ENCODE measurements at places on chromosomes 7 and 10.

DNA sequence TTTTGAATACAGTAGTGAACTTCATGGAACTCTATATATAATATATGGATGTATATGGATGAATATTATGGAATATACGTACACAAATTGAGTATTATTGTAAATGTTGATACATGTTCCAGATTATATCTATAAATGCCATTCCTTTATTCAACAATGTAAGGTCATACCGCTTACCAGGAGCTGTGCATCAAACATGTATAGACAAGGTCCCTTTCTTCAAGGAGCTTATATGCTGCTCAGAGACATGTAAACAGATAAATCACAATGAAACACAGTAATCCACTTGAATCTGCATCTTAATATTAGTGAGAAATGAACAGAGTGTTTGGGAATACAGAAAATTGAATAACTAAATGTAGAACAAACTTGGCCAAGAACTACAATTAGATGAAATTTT, 898 bp upstream of the SEM1 start:
- no peak for ATAC-seq

- no peak for ATAC-seq
Measured at GRCh38 chr7:82998436-82998835, 164.2 kb downstream of the PCLO start.

GRCh38 chr7:97015756-97016380, 8.8 kb downstream of the DLX5 start:
- ATAC-seq, result no peak

- ATAC-seq, result no peak
Measured at GRCh38 chr10:113309791-113310190, 243.1 kb upstream of the HABP2 start.

GRCh38 chr7:68688416-68689086, 909.7 kb upstream of the AUTS2 start:
- no peak for ATAC-seq

GRCh38 chr7:75740846-75741497, 2.2 kb upstream of the HIP1 start:
- no peak for ATAC-seq

DNA sequence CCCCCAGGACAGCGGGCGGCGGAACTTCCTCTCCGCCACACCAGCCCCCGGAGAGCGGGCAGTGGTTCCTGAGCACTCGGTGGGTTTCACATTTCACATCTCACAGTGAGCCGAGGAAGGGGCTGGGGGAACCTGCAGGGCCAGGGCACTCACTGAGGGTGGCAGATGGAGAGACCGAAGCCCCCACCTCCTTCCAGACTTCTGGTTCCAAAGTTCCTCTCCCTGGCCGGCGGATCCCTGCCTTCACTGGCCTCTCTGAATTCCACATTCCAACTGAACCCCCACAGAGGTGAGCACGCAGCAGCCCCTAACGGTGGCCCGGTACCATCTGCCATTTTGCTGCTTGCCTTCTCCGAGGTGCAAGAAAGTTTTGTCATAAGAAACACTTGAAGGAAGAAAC, 461.0 kb downstream of the PTPRN2 start:
- ATAC-seq, result no peak

GRCh38 chr7:102122026-102122425, 164.6 kb upstream of the SH2B2 start:
- ATAC-seq, result no peak

GRCh38 chr7:87935384-87935706, 1.3 kb downstream of the ADAM22 start:
- ATAC-seq, result no peak

GRCh38 chr10:48913674-48914073, 26.0 kb downstream of the LRRC18 start:
- ATAC-seq, result no peak

DNA sequence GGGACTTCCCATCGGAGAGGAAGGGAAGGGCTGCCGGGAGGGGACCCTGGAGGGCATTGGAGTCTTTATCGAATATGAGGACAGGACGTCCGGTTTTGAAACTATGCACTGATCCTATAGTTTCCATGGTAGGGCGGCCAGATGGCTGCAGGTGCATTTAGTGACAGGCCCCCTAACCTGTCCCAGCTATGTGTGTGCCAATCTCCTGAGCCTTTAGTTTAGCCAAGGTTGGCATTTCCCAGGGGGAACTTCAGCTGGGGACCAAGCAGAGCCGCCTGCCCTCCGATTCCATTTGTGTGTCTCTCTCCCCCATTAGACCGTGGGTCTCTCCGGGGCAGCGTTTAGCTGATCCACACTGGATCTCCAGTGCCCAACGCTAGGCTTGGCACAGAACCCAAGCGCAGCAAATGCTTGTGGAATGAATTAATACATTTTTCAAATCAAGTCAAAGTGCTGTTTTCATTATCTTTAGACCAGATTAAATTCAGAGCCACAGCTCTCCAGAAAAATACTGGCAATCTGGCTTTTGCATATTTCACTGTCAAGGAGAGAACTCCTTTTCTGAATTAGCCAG, 19.9 kb downstream of the TMEM270 start:
- ATAC-seq, result no peak

DNA sequence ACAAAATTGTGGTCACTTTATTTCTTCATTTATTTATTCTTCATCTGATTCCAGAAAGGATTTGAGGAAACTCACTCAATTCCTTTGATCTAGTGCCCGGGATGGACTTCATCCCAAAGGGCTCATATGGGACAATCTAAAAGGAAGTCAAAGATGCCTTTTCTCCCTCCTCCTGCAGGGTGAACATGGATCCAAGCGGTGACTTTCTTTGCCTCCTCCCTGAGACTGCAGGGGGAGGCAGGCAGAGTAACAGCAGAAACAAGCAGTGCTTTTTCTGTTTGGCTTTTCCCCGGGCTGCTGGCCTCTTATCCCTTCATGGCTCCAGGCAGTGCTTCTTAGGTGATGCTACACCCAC, 10.0 kb upstream of the DNMBP start:
- ATAC-seq, result no peak

GRCh38 chr10:23530079-23530478, 91.2 kb downstream of the OTUD1 start:
- no peak for ATAC-seq

DNA sequence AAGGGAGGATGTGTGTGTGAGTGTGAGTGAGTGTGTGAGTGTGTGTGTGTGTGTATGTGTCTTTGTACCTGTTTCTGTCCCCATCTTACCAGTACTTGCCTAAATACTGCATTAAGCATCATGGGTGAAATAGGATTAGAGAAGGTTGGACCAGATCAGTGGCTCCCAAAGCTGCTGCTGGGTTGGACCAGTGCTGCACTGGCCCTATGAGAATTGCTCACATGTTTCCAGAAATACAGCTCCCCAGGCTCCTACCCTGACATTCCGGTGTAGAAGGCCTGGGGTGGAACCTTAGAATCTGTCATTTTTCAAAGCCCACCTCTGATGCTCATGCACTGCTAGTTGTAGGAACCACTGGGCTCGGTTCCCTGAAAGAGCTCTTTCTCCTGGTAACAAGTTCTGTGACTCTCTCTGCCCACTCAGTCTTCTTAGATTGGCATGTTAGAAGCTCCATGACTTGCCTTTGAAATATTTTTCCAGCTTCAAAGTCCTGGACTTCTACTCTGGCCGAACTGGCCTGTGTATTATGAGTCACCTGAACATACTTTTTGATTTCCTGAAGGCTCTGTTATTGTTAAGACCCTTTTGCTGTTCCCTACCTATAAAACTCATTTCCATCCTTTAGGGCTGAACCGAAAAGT, 224.7 kb downstream of the CUX1 start:
- ATAC-seq, result no peak

- ATAC-seq, result peak; percentile 16
Measured at GRCh38 chr10:48890888-48891850, 48.5 kb downstream of the LRRC18 start.

GRCh38 chr10:95767884-95768556, 12.1 kb downstream of the ENTPD1 start:
- ATAC-seq, result peak; percentile 60

- no peak for ATAC-seq
Measured at GRCh38 chr7:107815254-107815882, 12.3 kb upstream of the SLC26A3 start.

DNA sequence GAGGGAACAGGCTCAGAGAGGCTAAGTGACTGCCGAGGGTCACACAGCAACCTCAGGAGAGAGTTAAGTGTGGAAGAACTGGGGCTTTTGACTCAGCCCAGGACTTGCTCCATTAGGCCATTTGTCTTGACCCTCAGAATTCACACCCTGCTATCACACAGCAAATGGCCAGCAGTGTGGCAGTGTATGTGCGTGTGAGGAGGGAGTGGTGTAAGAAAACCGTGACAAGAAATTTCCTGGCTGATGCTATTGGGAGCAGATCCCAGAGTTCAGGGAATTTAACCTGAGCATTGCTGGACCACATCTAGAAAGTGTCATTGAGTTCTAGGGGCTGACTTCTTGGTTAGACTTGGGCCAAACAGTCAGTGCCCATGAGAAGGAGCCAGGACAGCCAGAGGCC, 18.4 kb downstream of the VWA2 start:
- ATAC-seq, result no peak

GRCh38 chr10:94103801-94104221, 110.1 kb downstream of the PLCE1 start:
- ATAC-seq, result no peak

DNA sequence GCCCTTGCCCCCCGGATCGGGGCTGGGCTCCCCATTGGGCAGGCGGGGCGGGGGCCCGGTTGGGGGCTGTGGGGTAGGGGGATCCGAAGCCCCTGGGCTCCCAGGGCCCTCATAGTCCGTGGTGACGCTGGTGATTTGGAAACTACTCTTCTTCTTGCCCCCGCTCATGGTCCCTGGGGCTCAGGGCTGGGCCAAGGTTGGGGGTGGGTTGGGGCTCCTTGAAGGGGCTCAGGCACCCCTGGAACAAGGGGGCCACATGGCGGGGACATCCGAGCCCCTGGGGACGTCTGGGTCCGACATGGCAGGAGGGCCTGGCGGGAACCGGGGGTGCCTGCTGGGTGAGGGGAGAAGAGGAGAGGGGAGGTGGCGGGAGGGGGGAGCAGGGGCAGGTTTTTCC, 1.1 kb downstream of the TSC22D4 start:
- no peak for ATAC-seq

DNA sequence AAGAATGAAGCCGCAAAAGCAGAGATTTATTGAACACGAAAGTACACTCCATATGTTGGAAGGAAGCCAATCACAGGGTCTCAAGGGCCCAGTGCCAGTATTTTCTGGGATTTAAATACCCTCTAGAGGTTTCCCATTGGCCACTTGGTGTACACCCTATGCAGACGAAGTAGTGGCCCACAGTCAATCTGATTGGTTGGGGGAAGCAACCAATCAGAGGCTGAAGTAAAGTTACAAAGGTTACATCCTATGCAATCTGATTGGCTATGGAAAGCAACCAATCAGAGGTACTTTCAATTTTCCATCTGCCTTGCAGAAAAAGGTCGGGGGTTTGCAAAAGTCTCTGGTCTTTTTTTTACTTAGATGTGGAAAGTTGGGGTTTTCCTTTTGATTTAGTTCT, 481.3 kb upstream of the NRP1 start:
- no peak for ATAC-seq

DNA sequence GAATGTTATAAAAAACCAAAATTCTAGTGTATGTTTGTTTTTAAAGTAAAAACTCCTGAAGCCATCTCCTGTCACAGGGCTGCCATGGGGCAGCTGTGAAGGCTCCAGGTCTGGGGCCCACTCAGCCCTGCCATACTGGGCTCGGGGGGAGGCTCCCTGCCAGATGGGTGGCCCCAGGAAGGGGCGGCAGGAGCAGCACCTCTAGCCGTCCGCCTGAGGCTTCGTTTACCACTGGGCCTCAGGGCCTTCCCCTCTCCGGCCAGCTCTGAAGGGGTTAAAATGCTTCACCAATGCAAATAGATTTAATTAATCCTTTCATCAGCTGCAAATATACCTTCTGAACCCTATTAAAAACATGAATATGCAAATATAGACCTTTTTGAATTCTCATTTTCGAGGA, 139.0 kb downstream of the ELFN1 start:
- no peak for ATAC-seq

DNA sequence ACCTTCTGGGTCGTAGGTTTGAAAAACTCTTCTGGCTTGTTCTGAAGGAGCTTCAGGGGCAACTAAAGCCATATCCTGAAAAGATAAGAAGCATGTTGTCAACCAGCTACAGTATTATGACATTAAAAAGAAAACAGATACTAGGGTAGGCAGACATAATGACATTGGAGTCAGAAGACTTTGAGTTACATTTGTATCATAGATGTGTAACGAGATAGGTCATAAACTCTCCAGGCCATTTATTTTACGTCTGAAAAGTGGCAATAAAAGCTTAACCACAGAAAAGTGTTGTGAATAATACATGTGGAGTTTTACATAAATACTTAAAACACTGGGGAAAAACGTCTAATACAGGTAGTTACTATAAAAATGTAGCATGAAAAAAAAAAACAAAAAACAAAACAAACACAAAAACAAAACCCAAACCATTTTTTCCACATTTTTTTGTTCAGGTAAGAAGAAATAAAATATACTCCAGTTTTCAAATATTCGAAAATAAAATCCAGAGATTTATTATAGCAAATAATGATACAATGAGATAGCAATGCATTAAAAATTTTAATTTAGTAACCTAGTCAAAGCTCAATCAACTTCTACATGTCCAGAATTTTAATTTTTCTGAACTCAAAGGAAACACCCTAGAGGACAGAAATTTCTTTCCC, 64.1 kb downstream of the MINDY3 start:
- no peak for ATAC-seq

DNA sequence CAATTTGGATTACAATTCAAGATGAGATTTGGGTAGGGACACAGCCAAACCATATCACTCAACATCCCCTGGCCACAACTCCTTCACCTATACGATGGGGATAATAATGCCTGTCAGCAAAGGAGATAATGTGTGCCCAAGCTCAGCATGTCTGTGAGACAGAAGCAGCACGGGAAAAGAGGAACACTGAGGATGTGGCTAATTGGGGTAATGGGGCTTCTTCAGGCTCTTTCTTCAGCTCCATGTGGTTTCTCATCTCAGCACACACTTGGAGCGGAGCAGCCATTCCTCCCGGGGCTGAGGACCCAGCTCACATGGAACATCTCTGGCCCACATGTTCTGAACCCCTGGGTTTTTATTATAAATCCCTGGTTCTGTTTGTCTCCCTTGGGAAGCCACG, 136.0 kb upstream of the NAMPT start:
- ATAC-seq, result no peak

DNA sequence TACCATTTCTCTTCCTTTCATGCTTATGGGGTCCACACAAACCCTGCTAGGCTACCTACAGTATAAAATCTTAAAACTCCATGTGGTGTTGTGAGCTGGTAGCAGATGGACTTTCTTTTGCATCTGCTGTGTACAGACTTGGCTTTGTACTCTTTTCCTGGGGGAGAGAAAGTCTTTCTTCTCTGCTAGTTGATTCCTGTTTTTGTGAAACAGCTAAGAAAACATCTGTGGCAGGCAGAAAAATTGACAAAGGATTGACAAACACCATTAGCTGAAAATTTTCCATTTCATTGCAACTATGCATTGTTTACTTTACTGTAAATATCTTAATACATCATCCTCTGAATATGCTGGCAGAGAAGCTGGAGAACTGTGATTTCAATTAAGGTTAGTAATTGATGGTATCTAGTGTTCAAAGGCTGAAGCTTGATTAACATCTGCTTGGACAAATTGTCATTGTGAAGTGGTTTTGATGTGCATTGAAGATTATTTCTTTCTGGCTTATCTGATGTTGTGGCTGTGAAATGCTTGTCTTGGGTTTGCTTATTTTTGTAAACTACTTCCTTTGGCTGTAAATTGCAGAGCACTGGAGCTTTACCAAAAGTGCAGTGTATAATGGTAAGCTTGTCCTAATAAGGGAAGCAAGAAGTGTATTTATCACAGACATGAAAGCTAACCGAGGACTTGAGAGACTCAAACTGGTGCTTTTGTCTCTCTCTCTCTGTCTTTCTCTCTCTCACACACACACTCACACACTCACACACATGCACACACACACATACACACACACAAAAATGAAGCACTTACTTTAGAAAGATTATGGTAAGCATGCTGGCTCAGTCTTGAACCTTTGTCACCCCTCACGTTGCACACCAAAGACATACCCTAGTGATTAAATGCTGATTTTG, at the start of gene FOXP2:
Gene FOXP2, plus strand, starts transcription at position 660 of the 908 bp plus-strand sequence. CDS start 11,697 bp downstream, outside the sequence.
- peak; percentile 14 for ATAC-seq
